ENCODE measurements at places on chromosomes 3 and 15.

DNA sequence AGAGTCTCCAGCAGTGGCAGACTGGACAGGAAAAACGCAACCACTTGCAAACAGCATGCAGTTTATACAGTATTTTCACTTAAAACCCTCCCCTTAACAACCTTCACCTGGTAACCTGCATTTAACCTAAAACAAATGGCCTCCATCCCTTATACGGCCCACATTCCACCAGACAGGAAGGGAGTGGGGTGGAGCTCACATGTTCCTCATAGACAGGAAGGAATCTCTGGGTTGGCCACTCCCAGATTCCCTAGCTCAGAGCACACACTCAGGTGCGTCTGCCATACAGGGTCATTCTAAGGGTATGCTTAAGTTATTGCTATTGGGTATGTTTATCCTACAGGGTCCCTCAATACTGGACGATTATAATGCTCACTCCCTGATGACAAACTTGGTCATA is 16.8 kb upstream of the ABHD2 start:
- DNase-seq, result no peak

DNA sequence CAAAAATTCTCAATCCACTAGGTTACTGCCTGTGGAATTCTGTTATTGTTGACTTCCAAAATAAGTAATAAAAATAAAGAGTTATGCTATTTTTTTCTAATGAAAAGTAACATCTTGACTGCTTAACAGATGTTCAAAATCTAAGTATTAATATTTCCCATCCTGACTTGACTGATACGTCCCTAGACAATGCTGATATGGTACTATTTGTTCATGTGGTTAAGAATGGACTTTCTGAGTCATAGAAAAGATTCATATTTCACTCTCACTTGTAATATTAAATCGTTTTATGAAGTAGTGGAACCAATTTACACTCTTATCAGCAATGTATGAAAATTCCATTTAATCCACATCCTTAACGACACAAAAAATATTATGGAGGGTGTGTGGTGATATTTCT is 104.8 kb upstream of the PLSCR5 start:
- no peak for DNase-seq

- DNase-seq, result no peak
Measured at GRCh38 chr3:129575997-129576384, 30.5 kb downstream of the PLXND1 start.

- no peak for DNase-seq
Measured at GRCh38 chr15:68315035-68315434, 37.5 kb downstream of the FEM1B start.

DNA sequence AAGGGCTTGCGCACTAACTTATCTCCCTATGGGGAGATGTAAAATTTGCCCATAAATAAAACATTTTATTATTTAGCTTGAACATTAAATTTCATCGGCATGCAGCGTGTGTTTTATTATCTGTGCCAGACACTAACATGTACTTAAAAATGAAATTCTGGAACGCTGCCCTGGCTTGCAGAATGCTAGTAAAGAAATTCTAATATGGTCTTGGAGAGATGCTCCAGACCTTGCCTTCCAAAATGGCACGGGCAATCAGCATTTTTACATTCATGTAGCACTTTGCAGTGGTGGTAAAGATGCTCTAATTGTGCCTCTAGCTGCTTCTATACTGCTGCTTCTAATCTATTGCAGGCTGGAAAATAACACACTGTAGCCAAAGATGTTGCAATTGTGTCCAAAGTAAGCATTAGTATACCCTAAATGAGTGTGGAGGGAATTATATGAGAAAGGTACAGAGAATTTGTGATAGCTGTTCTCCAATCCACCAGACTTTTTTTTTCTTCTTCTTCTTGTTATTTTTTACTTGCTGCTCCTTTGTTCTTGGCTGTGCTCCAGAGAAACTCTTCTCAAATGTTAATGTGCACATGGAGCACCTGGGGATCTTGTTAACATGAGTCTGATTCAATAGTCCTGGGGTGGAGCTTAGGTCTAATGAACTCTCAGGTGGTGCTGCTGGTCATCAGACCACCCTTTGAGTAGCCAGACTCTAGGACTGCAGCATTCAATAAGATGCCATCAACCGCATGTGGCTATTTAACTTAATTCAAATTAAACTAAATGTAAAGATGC is 47.3 kb downstream of the CRABP1 start:
- no peak for DNase-seq

All from esophagus muscularis mucosa (tissue), 4 donors.